Tongue (tissue), 3 donors: ENCODE measurements at places on chromosomes 11 and 22. TPM values are rescaled to one million over a fixed set of nuclear protein-coding genes. Genes with fewer than 3 reads are reported as not detected.

GRCh38 chr11:130120045-130120444 lies 39.5 kb upstream of the ST14 start:
- DNase-seq, result no peak

DNA sequence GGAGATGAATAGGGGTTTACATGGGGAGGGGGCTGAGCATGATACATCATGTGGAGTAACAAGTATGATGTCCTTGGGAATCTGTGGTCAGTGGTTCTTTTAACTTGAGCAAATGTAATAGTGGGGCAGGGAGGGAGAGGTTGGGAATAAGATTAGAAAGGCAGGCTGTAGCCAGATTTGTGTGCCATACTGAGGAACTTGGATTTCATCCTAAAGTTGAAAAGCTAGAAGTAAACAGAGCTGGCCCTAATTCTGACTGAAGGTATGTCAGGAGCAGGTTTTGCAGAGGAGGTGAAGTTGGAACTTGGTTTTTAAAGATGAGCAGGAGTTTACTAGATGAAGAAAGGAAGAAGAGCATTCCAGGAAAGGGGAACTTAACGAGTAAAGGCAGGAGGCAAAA lies 108.3 kb upstream of the RRM1 start:
- no peak for DNase-seq

DNA sequence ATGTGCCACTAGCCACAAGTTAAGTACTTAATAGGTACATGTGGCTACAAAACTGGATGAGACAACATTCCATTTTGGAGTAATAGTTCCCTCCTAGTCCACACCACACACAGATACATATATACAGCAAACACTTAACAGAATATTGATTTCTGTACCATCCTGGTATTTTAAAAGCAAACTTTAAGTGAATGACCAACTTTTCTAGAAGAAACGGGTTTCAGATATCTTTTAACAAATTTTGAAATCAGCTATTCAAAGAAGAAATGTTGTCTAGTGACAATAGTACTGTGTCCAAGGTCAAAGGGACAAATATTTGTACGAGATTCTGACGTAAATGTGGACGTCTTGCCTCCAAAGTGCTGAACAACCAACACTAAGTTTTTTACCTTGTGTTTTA lies 12.3 kb upstream of the CARD16 start:
- no peak for DNase-seq

GRCh38 chr11:75462117-75462653 lies 29.2 kb upstream of the KLHL35 start:
- DNase-seq, result no peak

Gene MPZL2
- total RNA-seq, result 27.2 TPM

DNA sequence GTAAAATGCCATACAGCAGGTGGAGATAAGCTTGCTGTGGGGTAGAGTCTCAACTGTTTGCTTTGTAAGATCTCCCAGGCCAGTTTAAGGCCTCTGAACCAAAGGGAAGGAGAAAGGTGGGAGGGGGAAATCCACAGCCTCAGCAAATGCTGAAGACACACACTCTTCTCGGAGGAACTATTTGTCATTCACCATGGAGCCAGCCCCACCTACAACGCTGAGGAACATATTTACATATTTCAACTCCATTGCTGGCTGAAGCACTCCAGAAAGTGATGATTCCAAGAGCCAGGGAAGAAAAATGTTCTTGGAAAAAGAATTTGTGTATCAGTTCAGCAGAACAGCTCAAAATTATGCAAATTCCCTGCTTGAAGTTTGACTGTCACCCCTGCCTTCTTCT lies 6.5 kb downstream of the TENM4 start:
- peak; percentile 41 for DNase-seq

- DNase-seq, result no peak
These were observed 69.0 kb downstream of the UBASH3B start for GRCh38 chr11:122724520-122724919.

GRCh38 chr11:25423436-25424199 lies 908.3 kb upstream of the ANO3 start:
- DNase-seq, result peak; percentile 55

Gene DKK3
- 145 TPM for total RNA-seq

Gene CLDN5
- total RNA-seq, result 147 TPM

DNA sequence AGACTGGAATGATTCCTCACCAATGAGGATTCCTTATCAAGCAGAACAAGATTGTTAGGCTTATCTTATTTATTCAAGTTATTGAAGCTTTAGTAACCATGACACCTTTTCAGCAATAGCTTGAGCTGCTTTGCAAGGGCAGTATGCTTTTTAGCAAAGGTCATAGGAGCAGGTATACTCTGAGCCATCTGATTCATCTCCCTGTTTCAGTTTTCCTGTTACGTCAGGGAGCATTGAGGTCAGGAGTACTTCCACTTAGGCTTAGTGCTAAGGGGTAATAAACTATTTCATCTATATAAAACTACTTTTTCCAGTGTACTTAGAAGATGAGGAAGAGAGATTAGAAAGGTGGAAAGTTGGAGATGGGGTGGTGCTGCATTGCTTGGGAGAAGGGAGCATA lies 17.7 kb upstream of the ANKRD42 start:
- DNase-seq, result no peak

DNA sequence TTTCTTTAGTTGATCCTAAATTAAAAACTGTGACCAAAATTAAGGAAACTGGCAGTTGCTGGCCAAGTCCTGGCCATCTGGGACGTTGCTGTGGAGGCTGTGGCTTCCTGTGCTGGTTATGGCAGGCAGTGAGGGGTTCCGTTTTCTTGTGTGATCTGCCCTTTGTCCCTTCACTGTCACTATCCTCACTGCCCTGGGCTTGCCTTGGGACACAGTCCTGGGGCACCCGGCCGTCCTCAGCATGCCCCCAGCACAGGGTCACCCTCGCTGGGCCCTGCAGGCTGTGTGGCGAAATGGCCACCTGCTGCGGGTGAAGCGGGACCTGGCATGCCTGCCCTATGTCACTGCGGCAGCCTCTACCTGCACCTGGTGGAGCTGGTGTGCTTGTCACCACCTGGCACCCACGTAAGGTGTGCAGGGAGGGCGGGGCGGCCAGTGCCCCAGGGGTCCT lies 52.5 kb upstream of the SLC22A12 start:
- no peak for DNase-seq

DNA sequence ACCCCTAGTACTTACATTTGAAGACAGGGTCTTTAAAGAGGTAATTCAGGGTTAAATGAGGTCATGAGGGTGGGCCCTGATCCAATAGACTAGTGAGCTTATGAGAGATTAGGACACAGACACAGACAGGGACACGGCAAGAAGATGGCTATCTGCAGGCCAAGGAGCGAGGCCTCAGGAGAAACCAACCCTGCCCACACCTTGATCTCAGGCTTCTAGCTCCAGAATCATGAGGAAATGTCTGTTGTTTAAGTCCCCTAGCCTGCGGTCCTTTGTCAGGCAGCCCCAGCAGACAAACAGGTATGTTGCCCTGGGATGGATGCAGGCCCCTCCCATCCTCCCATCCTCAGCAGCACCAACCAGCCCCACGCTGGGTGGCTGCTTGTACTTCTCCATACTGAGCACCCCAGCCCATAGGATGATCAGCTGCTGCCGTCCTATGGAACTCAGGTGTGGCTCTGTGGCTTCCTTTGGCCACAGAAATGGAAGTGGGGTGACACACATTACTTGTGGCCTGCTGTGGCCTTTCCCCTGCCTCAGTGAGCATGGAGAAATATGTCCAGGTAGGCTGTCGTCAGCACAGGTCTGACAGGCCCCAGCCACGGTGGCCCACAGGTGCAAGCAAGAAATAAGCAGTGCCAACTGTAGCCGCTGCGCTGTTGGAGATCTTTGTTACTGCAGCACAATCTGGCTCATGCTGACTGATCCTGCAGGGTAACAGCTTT lies 7.9 kb downstream of the GNB1L start:
- no peak for DNase-seq

Gene TSPAN32
- 2.1 TPM for total RNA-seq

Gene CNIH2
- 1.7 TPM for total RNA-seq

DNA sequence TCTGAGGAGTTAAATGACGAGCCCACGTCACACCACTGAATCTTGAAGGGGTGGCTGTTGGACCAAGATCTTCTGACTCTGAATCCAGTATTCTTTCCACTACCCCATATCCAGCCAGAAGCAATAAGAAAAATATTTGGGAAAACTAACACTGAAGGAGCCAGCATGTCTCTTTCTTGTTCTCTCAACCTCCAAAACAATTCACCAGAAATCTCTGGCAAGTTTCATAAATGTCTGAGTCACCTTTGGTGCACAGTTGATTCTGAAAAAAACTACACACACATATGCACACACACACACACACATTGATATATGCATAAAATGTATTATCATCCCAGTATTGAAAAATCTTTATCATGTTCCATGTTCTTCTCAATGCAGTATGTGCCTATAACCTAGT lies 104.3 kb upstream of the BLID start:
- DNase-seq, result no peak

Gene CD3E
- not detected for total RNA-seq

- no peak for DNase-seq
These were observed 13.6 kb downstream of the IL17RA start for GRCh38 chr22:17098379-17098819.

Gene MMP13
- total RNA-seq, result not detected

- peak; percentile 5 for DNase-seq
These were observed 815.9 kb downstream of the KCNA4 start for GRCh38 chr11:29200791-29201562.
